ENCODE measurements at places on chromosomes 2 and 18. TPM values are rescaled to one million over a fixed set of nuclear protein-coding genes. Genes with fewer than 3 reads are reported as not detected.

- peaks cover 11% of the 10 kb centered on the region for H3K4me1 ChIP-seq
- H3K27ac ChIP-seq: no peak overlapping the region
- H3K36me3 ChIP-seq: no peaks in the 10 kb centered on the region
- no peak overlapping the region for H3K4me3 ChIP-seq
These were observed 54.0 kb upstream of the RNU4ATAC start for GRCh38 chr2:121476684-121477083.

- H3K4me3 ChIP-seq: no peak overlapping the region
- no peaks in the 10 kb centered on the region for H3K36me3 ChIP-seq
- no peaks in the 10 kb centered on the region for H3K27me3 ChIP-seq
- no peak for DNase-seq
- no peaks in the 10 kb centered on the region for H3K4me1 ChIP-seq
- no peak overlapping the region for H3K27ac ChIP-seq
These were observed 223.8 kb downstream of the ATAD2B start for GRCh38 chr2:23703037-23703582.

- no peaks in the 10 kb centered on the region for H3K4me1 ChIP-seq
- H3K36me3 ChIP-seq: no peaks in the 10 kb centered on the region
- DNase-seq: no peak
- no peak overlapping the region for H3K4me3 ChIP-seq
- H3K27ac ChIP-seq: no peak overlapping the region
- H3K27me3 ChIP-seq: no peaks in the 10 kb centered on the region
These were observed 33.9 kb upstream of the BMP10 start for GRCh38 chr2:68905116-68905515.

GRCh38 chr2:48310581-48310980, 219.4 kb upstream of the STON1 start:
- no peaks in the 10 kb centered on the region for H3K27me3 ChIP-seq
- H3K36me3 ChIP-seq: no peaks in the 10 kb centered on the region
- no peak for DNase-seq
- no peak overlapping the region for H3K4me3 ChIP-seq
- H3K4me1 ChIP-seq: no peaks in the 10 kb centered on the region

- no peak overlapping the region for H3K4me3 ChIP-seq
- H3K27me3 ChIP-seq: no peaks in the 10 kb centered on the region
- H3K4me1 ChIP-seq: no peaks in the 10 kb centered on the region
- no peaks in the 10 kb centered on the region for H3K36me3 ChIP-seq
- no peak overlapping the region for H3K27ac ChIP-seq
These were observed 48.0 kb upstream of the GPR17 start for GRCh38 chr2:127597984-127598380.

GRCh38 chr2:56117764-56118163, 66.0 kb upstream of the CCDC85A start:
- H3K36me3 ChIP-seq: no peaks in the 10 kb centered on the region
- no peak overlapping the region for H3K4me3 ChIP-seq
- no peak for DNase-seq
- no peaks in the 10 kb centered on the region for H3K27me3 ChIP-seq
- H3K4me1 ChIP-seq: no peaks in the 10 kb centered on the region

Gene CHST9
- 10.8 TPM for total RNA-seq

Gene RESP18
- not detected for total RNA-seq

Gene ONECUT2
- 6.2 TPM for total RNA-seq

Measured in pancreas (tissue), 10 donors.